GM12891 (cell line): ENCODE measurements at places on chromosomes 11 and 22.

- DNase-seq = no peak
Measured at GRCh38 chr11:96043291-96043690, 119.4 kb upstream of the MTMR2 start.

- no peak for DNase-seq
Measured at GRCh38 chr11:72871119-72871518, 56.9 kb downstream of the ATG16L2 start.

- no peak for DNase-seq
Measured at GRCh38 chr22:20509344-20510047, 2.1 kb downstream of the MED15 start.

DNA sequence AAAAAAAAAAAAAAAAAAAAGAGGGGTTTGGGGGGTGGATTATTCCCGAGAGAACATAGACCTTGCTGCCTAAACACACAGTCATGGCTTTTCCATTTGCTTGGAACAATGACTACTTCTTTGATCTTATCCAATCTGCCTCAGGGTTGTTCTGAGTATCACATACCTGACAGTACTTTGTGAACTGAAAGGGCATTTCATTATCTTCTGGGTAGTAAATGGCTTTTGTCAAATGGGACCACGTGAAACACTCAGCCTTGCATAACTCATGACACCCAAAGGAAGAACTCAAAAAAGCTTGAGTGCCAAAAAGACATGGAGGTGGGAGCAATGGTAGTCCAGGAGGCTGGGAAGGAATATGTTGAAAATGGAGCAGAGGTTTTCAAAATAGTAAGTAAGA lies 123.2 kb upstream of the BID start:
- no peak for DNase-seq

- no peak for DNase-seq
Measured at GRCh38 chr11:18239655-18240054, 3.1 kb upstream of the SAA4 start.

DNA sequence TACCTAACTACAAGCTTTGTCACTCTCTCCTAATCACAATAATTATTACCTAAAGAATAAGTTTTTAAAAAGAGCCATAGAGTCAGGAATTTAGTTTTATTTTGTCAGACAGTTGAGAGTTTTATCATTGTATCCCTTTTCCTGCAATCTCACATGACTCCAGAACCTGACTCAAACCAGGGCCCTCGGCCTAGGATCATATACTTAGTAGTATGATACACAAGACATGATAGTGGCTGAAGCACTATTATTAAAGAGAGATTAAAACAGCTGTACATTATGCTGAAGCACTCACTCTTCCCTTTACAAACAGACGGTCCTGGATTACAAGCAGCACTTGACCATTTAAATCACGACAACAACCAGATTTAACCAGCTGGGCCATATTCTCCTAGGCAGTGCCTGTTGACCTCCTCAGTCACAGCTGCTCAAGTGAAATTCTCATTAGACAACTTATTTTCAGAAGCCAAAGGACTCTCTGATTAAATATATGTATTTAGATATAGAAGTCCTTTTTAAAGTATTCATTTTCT lies 44.0 kb downstream of the SOX6 start:
- no peak for DNase-seq
